Putamen (tissue), 1 donor: ENCODE measurements at places on chromosomes 16 and 17.

DNA sequence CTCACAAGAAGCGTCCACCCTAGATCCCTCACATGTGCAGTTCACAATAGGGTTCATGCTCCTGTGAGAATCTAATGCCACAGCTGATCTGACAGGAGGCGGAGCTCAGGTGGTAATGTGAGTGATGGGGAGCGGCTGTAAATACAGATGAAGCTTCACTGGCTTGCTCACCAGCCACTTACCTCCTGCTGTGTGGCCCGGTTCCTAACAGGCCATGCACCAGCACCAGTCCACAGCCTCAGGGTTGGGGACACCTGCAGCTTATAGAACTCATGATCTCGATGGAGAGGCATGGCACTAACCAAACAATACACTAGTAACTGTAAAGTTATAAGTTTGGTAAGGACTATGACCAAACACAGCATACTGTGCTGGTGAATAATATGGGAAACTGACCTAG is 368.0 kb upstream of the CDH5 start:
- no peak for DNase-seq

- DNase-seq: no peak
Observed at GRCh38 chr17:47785538-47786123, 36.0 kb downstream of the OSBPL7 start.

DNA sequence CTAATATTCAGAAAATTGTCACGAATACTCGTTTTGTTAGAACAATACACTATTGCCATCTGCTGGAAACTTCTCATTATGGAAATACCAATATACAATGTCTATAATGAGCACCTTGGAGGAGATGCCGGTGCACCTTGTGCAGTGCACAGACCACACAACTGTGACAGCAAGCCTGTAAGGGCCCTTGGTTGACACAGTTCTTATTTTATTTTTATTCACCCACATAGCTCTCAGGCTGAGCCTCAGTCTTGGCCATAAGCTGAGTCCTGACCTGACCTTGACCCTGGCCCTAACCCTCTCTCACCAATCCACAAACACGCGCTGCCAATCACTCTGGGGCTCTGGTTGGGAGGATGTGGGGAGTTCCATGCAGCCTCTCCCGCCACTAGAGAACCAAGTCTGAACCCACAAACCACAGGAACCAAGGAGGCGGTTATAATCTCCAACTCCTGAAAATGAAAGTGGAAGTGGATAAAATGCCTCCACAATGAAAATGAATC is 7.6 kb downstream of the AIPL1 start:
- no peak for DNase-seq

DNA sequence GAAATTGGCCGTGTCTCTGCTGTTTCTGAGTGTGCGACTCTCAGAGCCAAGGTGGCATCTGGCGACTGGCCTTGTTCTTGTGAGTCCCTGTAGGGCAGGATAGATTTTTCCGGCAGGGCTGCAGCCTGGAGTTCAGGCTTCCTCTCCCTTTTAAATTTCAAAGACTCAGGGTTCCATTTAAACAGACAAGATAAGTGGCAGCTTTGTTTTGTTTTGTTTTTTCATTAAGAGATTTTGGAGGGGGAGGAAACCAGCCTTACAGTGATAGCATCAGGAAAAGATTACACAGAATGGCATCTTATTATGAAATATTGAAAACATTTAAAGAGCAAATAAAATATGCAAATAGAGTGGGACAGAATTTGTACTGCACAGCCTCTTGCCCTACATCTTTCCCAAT is 151.3 kb downstream of the RPTOR start:
- no peak for DNase-seq

- no peak for DNase-seq
Observed at GRCh38 chr16:79272141-79272577, 328.4 kb downstream of the MAF start.

GRCh38 chr16:457732-458400 is 32.4 kb downstream of the RAB11FIP3 start:
- DNase-seq: peak; percentile 58

DNA sequence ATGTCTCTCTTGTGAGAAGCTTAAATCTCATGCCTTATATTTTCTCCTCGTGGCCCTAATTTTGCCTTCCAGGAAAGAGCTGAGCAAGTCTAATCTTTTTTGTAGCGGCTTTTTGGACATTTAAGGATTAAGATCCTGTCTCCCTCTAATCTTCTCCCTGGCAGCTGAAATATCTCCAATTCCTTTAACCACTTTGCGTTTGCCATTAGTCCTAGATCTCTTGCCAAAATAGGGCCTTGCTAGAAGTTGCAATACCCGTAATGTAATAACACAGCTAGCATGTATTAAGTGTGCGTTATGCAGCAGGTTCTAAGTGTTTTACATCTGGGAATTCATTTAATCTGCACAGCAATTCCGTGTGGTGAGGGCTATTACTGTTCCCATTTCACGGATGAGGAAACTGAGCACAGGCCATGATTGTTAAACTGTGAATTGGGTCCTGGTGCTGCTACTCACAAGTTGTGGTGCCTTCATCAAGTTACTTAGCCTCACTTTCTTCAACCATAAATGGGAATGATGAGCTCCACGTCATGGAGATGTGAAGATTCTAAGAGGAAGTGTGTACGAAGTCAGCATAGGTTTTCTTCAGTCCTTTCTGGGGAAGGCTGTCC is 198.9 kb upstream of the ASIC2 start:
- no peak for DNase-seq

GRCh38 chr17:32786169-32786568 is 90.8 kb downstream of the MYO1D start:
- DNase-seq: no peak

DNA sequence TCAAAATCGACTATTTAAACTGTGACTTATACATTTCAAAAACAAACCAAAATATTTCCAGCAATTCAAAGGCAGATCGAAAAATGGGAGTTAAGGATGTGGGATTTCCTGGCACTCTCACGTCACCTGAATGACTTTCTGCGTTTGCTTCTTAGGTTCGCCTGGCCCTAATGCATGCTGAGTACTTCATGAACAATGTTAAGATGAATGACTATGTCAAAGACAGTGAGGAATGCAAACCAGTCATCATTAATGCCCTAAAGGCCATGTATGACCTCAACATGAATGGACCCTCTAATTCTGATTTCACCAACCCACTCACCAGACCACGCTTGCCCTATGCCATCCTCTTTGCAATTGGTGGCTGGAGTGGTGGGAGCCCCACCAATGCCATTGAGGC is 7.3 kb downstream of the KLHL10 start:
- DNase-seq: no peak

GRCh38 chr17:44899074-44899782 is at the start of gene EFTUD2:
EFTUD2 (minus strand) TSS chr17:44899445; CDS start chr17:44894521, 4,924 bp downstream.
- DNase-seq: peak; percentile 87

- DNase-seq: no peak
Observed at GRCh38 chr17:71444078-71444477, 676.7 kb upstream of the SOX9 start.

DNA sequence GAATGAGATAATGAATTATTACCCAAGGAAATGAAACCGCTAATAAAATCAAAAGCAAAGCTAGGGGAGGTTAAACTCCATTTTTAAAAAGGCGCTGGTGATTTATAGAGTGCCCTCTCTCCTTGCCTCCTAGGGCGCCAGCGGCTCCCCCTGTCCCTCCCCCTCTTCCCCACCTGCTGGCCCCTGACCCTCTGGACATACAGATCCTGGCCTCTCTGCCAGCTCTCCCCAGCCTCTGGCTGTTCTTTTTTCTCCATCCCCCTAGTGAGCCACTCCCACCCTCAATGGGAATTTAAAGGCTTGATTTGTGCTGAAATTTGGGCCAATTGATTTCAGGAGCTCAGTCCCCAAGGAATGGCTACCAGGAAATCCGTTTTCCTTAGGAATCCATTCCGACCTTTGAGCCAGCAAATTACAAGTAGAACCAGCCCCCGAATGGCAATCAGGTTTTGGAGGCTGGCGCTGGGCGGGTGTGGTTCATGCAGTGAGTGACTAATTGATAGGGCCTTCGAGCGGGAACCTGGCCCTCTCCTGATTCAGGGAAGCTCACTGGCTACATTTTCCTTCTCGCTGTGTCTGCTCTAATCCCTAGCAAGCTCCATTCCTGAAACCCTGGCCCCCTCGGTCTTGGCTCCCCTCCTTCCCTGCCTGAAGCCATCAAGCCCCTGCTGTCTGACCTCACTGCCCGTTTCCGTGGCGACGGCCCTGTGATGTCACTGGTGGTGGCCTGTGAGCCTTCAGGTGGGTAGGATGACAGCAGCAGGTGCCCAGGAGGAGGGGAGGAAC is 141.9 kb upstream of the SDK2 start:
- no peak for DNase-seq

- DNase-seq: no peak
Observed at GRCh38 chr17:72004611-72005331, 116.0 kb upstream of the SOX9 start.

DNA sequence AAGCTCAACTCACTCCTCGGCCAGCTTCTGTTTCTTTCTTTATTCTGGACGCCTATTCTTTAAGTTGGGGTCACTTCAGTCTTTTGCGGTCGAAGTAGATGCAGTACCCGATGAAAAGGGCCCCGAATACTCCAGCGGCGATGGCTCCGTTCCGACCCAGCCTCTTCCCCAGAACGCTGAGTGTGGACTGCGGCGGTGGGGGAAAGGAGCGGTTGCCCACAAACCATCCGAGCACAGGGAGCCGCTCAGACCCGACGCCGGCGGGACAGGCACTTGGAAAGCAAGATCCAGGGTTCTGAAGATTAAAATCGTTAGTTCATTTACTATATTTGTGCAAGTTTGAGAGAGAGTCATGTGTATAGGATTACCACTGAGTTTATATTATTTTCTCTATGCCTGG is 22.5 kb downstream of the SLFN12L start:
- DNase-seq: no peak

DNA sequence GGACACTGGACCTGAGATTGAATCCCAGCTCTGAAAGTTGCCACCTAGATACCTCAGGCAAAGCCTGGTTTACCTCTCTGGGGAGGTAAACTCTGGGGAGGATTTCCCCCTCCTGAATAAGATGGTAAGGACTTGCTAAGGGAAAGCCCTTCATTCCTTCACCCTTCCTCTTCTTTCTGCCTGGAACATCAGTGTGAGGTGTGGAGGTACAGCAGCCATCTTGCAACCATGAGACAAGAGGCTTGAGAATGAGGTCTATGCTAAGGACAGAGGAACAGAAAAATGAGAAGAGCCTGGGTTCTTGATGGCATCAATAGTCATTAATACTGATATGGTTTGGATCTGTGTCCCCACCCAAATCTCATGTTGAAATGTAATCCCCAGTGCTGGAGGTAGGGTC is 23.7 kb upstream of the ADCY9 start:
- DNase-seq: no peak

- DNase-seq: no peak
Observed at GRCh38 chr17:27339836-27340550, 46.1 kb downstream of the WSB1 start.

GRCh38 chr17:58974354-58974753 is 132.3 kb downstream of the TRIM37 start:
- DNase-seq: no peak

GRCh38 chr16:20175358-20175757 is 101.7 kb upstream of the GPR139 start:
- DNase-seq: no peak

GRCh38 chr17:74825952-74826719 is 33.5 kb downstream of the GRIN2C start:
- no peak for DNase-seq
